Stimulated activated CD4-positive, alpha-beta T cell treated with anti-CD3 and anti-CD28 coated beads, Interleukin-2, amount 100 ng/mL, for 4 hours (primary cell): ENCODE measurements at places on chromosomes 1 and 21.

GRCh38 chr1:25800703-25801377, 847 bp downstream of the SELENON start:
- no peak for DNase-seq

DNA sequence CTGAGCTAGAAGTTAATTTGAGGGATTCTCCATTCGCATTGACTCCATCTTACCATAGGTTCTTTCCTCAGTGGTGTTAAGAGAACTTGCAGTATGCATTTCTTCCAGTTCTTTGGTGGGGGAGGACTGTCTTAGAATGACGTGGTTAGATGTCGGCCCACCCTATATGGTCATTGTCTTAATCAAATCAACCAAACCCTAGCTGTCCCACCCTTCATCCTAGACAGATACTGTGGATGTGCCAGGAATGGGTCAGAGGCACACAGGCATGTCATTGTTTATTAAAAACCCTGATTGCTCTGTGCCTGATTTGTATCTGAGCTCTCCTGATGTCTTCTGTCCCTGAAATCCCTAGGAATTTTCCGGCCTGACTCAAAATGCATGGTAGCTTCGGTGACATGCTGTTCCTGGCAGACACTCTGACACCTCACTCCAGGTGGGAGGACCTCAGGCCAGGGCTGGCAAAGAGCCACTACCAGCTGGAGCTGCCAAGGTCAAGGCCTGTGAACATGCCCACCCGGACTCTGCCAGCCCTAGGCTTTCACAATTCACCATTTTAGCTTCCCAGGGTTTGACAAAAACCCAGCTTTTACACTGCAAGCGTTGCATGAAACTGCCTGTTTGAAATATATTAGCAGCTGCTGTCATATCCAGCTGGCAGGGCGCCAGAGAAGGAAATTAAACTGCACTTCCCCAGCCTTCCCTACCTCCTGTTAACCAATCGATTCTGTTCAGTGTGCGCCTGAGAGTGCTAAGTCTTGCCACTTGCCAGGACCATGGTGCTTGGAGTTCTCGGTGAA, 134.0 kb downstream of the FAM78B start:
- DNase-seq = no peak

DNA sequence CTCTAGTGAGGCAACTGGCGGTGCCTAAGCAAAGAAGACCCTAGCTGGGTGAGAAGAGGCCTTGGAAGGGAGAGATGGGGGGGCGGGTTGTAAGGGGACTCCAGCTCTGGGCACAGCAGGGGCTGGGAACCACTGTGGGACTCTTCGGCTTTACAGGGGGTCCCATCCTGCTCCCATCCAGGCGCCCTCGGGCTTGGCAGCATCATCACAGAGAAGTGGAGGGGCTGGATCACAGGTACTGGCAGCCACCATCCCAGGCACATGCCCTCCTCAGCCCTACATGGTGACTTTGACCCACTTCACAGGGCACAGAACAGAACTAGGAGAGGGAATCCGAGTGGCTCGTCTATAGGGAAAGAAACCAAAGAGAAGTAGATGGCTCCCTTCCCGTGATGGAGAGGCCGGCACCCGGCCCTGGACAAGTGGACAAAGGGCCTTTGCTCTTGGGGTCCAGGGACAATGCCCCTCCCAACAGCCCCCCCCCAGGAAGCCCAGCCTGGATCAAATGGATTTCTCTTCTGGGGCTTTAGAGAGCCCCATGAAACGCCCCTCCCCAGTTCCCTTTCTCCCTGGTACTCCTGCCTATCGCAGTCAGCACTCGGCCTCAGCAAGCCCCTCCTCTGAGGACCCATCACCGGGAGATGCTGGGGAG, 54.0 kb upstream of the ECE1 start:
- no peak for DNase-seq

DNA sequence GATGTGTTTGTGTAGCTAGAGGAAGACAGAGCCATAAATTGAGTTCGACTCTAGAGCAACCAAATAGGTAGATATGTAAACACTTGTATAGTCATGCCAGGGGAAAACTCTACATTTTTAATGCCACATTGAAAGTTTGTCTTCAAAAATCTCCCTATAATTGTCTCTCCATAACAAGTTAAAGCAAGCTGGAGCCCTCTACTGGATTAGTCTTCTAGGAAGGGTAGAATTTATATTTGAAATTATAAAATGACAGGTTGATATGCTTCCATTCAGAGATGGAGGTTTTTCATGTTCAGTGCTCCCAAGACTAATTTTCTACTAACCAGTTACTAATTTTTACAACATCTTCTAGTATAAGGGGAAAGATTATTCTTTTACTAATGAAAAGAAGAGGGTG, 13.1 kb upstream of the COL24A1 start:
- no peak for DNase-seq

DNA sequence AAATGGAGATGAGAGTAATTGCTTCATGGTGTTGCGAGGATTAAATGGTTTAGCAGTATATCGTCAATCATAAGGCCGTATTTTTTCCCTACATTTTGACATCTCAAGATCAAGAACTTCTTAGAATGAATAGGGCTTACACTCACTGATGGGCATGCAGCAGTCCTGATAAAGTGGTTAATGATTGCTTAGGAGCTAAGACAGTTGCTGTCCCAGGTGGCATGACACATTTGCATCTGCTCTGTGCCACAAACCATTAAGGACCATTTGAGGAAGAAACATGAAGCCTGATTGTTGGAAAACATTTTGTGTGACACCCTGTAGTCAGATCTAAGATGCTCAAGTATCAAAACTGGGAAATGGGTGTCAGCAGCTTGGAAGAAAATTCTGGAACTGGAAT, 81.0 kb upstream of the SGIP1 start:
- no peak for DNase-seq

DNA sequence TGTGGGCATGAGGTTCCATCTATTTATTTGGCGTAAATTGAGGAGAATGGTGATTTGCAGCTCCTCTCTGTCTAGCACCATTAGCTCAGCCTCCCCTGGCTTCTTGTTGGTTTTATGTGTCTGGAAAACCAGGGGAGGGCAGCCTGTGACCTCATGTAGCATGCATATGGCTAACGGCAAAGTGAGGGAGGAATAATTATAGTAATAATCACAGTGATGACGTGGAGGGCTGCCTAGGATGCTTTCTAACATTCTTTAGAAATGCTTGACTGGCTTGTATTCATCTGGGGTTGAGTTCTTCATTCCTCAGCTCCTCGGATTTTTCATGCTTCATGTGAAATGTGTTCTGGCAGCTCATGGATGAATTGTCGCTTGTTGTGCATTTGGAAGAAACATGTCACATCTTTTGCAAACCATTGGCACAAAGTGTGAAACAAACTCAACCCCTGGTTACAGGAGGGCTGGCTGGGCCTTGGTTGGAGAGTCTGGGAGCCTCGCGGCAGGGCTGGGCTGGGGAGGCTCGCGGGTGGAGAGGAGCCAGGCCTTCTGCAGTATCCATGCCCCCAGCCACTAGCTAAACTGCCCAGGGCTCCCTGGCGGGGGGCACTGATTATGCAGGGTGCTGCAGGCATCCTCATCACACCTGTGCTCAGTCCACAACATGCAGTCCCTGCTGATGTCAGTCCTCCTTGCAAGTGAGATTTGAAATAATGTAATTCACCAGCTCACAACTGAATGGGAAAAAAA, 149.6 kb downstream of the DISC1 start:
- no peak for DNase-seq
